ENCODE measurements at places on chromosomes 1 and 21.
A peak's percentile ranks its signal among the peaks of the same experiment; 100 is the strongest.

GRCh38 chr1:228339766-228340685 is 66.6 kb downstream of the TRIM11 start:
- no peak for DNase-seq

GRCh38 chr1:199272628-199273086 is 633.8 kb downstream of the PTPRC start:
- no peak for DNase-seq

- DNase-seq: no peak
These were observed 149.9 kb upstream of the C1orf105 start for GRCh38 chr1:172270605-172271004.

DNA sequence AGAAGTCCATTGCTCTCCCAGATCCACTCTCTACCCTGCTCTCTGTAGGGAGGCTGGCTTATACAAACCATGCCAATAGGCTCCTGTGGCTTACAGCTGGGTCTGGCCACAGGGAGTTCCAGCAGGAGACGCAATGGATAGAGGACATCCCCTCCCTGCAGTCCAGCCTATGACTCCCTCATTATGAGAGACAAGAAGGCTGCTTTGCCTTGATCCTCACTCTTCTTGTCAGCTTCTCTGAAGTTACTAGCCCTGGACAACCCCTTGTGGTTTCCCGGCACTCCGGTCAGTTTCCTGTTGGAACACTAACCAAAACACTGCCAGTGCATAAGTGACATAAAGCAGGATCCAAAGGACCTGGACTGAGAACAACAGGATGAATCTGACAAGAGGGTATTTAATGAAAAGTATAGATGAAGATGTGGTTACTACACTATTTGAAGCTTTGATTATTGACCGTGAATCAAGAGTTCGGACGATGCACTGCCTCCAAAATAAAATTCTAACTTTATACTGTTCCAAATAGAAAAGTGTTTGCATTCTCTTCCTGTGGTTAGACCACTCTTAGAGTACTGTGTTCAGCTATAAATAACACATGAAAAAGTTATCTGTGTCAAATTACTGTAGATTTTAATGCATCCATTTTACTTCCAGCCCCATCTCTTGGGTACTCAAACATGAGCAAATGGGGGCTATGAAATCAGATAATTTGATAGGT is 32.7 kb upstream of the ZNF326 start:
- DNase-seq: no peak

- DNase-seq: no peak
These were observed 169.2 kb upstream of the SGIP1 start for GRCh38 chr1:66364578-66365391.

- DNase-seq: no peak
These were observed 492 bp upstream of the PGM1 start for GRCh38 chr1:63592536-63593302.

- no peak for DNase-seq
These were observed 96.6 kb downstream of the SEC16B start for GRCh38 chr1:177873238-177873637.

- DNase-seq: no peak
These were observed 9.2 kb downstream of the PADI2 start for GRCh38 chr1:17109892-17110554.

- no peak for DNase-seq
These were observed 742 bp upstream of the HSPA13 start for GRCh38 chr21:14383596-14384180.

GRCh38 chr1:228110556-228110955 is 1.5 kb upstream of the MRPL55 start:
- DNase-seq: no peak

GRCh38 chr1:229759037-229759435 is 133.0 kb downstream of the URB2 start:
- DNase-seq: no peak

GRCh38 chr1:170731566-170732251 is 67.8 kb downstream of the PRRX1 start:
- DNase-seq: no peak

DNA sequence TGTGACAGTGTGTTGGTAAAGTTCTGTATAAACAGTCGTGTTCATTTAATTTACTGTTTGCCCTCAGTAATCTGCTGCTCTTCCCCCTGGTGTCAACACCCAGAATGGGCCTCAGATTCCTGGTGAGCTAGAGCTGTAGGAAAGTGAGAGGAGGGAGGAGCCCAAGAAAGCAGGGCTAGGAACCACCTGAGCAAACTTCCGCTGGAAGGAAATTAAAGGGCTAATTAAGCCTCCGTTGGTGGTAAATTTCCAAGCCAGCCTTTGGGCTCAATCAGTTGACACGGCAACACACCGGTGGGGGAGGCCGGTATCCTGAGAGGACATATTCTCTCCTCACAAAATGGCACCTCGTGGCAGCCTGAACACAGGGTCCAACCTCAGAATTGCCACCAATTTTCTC is 32.9 kb downstream of the RAB3B start:
- no peak for DNase-seq

DNA sequence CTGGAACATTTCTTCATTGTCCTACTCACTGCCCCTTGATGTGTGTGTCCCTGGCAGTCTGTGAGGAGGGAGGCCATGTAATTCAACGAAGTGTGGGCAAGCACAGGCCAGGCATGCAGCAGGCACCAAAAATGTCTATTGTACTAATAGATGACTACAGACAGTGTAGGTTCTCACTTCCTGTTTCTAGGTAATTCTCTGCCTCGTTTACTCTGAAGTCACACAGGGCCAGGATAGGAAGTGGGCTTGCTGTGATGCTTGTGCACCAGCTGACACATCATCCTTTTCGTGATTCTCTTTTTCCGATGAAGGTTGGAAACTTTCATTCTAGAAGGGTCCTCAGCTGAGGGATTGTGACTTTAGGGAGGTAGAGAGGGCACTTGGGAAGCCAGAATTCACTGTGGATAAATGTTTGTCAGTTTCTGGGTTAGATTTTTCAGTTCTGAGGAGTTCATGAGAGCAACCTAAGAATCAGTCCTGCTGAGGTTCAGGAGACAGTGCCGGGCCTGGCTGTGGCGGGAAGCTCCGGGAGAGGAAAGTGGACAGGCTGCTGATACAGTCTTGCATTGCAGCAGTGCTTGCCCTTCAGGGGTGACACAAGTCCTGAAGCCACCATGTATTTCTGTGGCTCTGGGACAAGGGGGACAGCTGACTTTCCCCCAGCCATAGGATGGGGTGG is 4.3 kb upstream of the CSF1 start:
- no peak for DNase-seq

GRCh38 chr21:26798856-26799751 is 46.1 kb downstream of the ADAMTS1 start:
- DNase-seq: no peak

- DNase-seq: no peak
These were observed 3.1 kb downstream of the LMNA start for GRCh38 chr1:156117414-156118176.

GRCh38 chr1:227885648-227886502 is 61.9 kb downstream of the WNT9A start:
- peak; percentile 6 for DNase-seq

GRCh38 chr1:176206006-176206960 is 803 bp downstream of the COP1 start:
- DNase-seq: peak; percentile 44

DNA sequence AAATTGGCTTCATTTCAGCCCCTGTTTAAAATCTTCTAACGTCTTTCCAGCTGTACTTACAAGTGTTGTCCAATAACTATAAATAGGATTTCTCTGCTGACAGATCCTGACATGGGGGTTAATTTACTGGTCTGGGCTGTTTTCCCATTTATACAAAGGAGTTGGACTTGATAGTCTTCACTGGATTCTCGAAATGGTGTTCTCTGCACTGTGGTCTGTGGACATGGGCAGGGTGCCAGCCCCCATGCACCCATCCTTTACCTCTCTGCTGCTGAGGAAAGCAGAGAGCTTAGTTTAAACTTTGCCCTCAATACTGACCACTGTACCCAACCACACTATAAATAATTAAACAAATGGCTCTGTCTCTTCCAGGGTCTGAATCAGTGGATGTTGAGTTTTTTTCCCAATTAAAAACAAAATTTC is 5.2 kb downstream of the DIO1 start:
- no peak for DNase-seq

GRCh38 chr1:9120312-9120958 is 8.5 kb downstream of the GPR157 start:
- no peak for DNase-seq

- DNase-seq: no peak
These were observed 147.1 kb downstream of the SLC45A1 start for GRCh38 chr1:8465013-8465412.

GRCh38 chr1:19209439-19209989 is 552 bp downstream of the UBR4 start:
- peak; percentile 18 for DNase-seq

DNA sequence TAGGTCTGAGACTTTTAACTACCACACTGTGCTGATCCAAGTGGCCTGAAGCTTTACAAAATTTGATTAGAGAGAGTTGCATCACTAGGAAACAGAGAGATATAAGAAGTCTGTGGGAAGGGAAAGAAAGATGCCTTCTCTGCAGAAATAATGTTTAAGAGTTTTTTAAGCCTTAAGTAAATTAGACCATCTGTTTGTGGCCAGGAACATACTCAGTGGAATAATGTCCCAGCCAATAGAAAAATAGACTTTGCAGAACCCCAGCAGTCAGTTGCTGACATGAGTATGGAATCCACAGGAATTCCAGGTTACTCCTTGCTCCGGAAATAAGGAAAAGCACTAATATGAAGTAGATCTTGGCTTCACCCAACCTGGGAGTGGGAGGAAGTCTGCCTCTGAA is 144.8 kb downstream of the ST6GALNAC5 start:
- DNase-seq: no peak

- no peak for DNase-seq
These were observed 15.6 kb downstream of the PCP4 start for GRCh38 chr21:39882839-39883195.

- DNase-seq: no peak
These were observed 232.5 kb upstream of the JUN start for GRCh38 chr1:59016390-59016789.

- DNase-seq: no peak
These were observed 5.2 kb downstream of the SRM start for GRCh38 chr1:11054666-11055065.

GRCh38 chr1:58456470-58456869 is 90.1 kb downstream of the OMA1 start:
- DNase-seq: no peak

DNA sequence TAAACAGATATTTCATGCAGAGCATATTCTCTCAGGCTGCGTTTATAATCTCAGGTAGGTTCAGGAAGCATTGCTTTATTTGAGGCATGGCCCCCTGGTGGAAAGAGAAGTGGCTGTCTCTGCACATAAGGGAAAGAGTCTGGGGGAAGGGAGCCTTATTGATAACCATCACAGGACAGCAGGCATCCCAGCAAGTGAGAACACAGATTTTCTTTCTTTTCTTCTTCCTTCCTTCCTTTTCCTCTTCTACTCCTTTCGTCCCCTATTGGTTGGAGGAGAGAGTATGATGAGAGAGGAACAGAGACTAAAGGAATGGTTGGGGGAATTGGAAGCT is 21.9 kb downstream of the TSNAX start:
- peak; percentile 51 for DNase-seq

GRCh38 chr1:113538225-113538624 is 147.9 kb downstream of the MAGI3 start:
- no peak for DNase-seq
